ENCODE measurements at places on chromosomes 4 and X. TPM values are rescaled to one million over a fixed set of nuclear protein-coding genes. Genes with fewer than 3 reads are reported as not detected.
A peak's percentile ranks its signal among the peaks of the same experiment; 100 is the strongest.

DNA sequence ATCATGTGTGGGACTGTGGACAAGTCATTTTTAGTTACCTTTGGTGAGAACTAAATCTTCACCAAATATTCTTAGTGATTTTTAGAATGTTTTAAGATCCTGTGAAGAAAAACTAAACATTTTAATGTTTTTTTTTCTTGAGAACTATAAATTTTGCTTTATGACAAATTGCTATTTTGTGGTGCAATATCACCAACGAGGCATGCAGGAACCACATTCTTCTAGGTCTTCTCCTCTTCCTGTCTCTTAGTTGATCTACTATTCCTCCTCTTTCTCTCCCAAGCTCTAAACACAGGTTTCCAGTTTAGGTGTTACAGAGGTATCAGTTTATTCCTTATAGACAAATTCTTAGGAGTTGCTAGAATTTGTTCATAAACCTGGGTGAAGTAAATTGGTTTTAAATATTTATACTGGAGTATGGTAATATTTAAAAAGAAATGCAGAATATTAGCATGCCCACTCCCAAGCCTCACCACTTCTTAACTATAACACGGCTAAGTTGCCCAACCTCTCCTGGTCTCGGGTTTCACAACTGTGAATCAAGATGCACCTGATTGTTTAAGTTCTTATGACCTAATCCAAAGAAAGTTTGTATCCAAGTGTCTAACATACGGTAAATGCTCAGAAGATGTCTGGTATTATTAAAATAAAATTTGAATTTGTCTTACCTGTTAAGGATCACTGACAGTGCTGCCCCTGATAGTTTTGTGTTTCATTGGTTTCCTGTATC is 56.5 kb upstream of the CLNK start:
- DNase-seq, result no peak

- no peak for DNase-seq
Observed at GRCh38 chrX:78687586-78687985, 28.5 kb upstream of the RTL3 start.

DNA sequence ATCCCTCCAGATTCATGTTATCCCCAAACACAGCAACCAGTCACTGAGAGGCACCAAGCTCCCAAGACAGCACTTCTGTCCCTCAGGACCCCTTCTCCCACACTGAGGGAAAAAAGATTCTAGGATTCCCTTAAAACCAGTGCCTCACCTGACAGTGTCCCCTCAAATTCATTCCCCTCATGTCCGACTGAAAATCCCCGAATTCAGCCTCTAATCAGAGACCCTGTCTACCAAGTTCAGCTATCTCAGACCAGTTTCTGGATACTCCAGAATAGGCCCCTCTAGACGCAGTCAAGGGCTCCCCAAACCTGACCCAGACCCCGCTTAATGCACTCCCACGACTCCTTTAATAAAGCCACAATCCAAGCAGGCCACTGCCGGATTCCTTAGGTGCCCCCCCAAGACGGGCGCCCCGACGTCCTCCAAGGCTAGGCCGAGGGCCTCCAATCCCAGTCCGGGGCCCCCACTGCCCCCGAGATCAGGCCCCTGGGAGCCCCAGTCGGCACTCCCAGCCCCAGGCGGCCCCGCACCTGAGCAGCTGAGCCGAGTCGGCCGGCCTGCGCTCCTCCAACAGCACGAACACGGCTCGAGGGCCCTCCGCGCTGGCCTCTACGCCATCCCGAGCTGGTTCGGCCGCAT is 457 bp downstream of the TFE3 start:
- DNase-seq, result no peak

DNA sequence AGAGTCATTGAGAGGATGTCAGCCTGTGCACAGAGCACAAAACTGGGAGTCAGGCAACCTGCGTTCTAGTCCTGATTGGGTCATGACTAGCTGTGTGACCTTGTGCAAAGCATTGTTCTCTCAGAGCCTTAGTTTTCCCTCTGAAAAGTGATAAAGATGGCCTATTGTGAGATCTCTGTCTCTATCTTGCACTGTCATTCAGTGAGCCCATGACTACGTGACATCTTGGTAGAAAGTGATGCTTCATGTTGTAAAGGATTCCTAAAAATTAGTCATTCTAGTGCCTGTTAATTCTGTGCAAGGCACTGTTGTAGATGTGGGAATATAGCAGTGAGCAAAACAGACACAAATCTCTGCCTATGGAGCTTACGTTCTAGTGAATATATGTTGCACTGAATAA is 2.5 kb downstream of the PGRMC1 start:
- no peak for DNase-seq

DNA sequence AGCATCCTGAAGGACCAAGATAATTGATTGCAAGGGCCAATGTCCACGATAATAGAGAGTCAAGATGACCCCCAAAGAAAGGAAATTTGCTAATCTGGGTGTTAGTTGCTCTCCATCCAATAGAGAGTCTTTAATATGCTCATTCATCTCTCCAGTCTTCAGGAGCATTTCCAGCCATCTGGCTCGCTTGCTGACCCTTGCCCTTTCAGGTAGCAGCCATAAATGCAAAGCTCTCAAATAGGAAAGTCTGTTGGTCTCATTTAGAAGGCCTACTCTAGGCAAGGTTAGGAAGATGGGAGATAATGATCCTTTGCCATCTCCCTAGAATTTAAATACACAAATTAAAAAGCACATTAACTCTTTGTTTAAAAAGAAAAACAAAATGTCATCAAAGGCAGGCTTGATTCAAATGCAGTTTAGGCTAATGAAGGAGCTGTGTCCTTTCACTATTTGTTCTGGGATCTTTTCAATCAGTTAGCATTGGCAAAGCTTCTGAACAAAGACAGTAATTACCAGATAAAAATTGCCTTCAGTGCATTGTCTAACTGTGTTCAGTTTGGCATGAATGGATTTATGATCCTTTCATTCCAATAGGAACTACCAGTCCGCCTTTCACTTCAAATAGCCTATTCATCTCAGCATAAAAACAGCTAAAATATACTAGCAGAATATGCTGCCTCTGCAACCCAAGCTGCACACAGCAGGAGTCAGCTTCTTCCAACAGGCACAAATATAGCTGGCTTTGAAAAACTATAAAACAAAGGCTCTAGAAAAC is 49.6 kb upstream of the ATXN3L start:
- no peak for DNase-seq

GRCh38 chrX:129654652-129655546 is at the start of gene APLN:
Gene APLN (minus strand): TSS chrX:129654956. CDS start chrX:129654630, 326 bp downstream.
- DNase-seq, result peak; percentile 86

DNA sequence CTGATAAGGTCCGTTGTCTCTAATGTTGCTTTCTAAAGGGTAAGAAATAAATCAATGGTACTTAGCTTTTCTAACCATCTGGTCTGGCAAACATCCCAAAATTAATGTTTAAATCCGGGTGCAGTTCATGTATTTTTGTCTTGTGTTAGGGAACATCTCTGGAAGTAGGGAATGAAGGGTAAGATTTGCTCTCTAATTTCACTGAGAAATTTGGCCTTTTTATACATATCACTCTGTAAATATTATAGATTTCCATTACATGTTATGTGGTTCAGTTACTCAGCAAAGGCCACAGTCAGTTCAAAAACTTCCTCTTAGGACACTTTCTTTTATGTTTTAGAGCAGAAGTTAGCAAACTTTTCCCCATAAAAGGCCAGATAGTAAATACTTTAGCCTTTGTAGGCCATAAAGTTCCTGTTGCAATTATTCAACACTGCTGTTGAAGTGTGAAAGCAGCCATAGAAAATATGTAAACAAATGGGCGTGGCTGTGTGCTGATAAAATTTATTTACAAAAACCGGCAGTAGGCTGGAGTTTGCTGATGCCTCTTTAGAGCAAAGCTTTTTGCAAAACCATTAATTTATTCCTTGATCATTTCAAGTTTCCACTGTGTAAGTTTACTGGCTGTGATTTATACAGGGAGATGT is 218.1 kb downstream of the ANTXR2 start:
- no peak for DNase-seq

- no peak for DNase-seq
Observed at GRCh38 chr4:41791557-41791956, 43.0 kb upstream of the PHOX2B start.

DNA sequence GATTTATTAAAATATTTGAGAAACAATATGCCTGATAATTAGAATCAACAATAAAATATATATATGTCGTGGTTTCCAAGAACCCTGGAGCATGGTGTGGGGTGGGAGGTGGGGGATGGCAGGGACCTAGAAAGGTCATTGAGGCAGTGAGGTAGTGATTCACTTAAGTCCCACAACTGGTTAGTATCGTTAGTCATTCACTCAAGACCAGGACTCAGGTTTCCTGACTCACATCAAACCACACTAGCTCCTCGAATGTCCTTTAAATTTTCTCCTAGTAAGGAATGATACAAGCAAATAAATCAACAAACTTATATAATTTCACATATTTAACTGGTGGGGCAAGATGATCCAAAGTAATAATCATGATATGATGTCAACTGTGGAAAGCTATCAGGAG is 158.8 kb upstream of the AADAT start:
- no peak for DNase-seq

DNA sequence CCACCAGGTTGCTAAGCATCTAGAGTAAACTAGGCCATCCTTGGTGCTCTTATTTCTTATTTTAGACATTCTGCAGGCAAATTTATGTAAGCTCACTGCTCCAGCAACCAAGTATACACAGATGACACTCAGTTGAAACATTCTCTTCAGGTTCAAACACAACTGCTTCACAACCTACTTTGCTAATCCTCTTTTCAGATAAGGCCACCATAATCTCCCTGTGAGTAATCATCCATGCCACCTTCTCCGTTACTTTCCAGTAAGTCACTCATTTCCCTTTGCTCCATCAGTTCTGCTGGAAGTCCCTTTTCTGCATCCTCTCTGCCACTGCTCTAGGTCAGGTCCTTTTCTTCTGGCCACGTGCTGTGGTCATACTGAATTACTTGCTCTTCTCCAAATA is 120.2 kb upstream of the WDFY3 start:
- no peak for DNase-seq

- DNase-seq, result no peak
Observed at GRCh38 chrX:154358829-154359228, 15.6 kb downstream of the FLNA start.

GRCh38 chr4:74148205-74148604 is 9.7 kb upstream of the MTHFD2L start:
- DNase-seq, result no peak

- no peak for DNase-seq
Observed at GRCh38 chr4:137700751-137701150, 168.5 kb upstream of the PCDH18 start.

DNA sequence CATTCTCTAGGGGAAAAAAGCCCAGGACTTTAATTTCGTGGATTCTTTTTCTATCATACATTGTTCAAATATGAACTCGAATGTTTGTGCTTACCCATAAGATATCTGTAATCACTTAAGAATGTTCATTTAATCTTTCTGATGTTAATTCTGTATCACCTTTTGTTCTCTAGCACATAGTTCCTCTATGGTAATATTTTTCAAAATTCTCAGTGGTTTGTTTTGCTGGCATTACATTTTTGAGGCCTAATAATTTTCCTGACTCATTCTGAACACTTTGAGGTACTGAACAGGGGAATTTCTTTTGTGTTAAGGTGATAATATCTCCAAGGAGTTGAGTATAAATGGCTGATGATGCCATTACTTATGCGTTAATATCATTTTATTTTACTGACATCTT is 490.7 kb upstream of the PITX2 start:
- DNase-seq, result no peak

GRCh38 chr4:162075726-162076125 is 88.1 kb downstream of the FSTL5 start:
- DNase-seq, result no peak

- no peak for DNase-seq
Observed at GRCh38 chrX:9279234-9279544, 185.7 kb upstream of the TBL1X start.

DNA sequence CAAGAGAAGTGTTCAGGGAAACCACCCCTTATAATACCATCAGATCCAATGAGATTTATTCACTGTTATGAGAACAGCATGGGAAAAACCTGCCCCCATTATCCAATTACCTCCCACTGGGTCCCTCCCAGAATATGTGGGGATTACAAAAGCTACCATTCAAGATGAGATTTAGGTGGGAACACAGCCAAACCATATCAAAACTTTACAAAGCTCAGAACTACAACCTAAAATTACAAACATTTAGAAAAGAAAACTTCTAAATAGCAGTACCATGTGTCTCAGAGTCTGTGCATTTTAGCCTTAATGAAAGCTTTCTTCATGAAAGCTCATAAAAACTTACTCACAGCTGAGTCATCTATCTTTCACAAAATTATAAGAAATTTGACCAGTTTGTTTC is 1442.8 kb upstream of the PCDH7 start:
- DNase-seq, result no peak

GRCh38 chr4:139898293-139898692 is 232.7 kb downstream of the MGST2 start:
- DNase-seq, result no peak

DNA sequence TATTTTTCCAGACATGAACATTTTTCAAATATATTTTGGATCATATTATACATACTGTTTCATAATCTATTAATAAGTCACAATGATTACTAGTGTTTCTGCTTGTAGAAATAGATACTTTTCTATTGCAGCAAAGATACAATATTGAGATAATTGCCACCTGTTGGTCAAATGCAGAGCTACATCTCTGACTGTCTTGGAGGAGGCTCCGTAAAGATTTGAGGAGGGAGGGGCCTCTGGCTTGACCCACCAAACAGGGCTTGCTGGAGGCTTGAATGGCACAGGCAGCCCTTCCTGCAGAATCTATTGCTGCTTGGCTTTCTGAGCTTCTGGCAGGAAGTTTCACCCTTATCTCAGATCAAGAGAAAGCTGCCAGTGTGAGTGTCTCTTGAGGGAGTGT is 99.3 kb upstream of the ARMCX2 start:
- no peak for DNase-seq

DNA sequence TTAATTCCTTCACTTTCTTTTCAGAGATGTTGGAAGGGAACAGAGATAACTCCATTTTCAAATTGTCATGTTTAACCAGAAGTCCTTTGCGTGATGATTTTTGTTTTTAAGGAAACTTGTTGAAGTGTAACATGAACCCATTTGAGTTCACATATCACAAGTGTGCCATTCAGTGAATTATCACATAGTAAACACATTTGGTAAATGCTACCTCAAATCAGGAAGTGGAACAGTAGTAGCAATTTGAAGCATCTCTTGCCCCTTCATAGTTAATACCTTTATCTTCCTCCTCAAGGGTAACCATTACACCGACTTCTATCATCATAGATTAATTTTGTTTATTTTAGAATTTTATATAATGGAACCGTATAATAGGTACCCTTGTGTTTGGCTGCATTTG is 35.8 kb downstream of the KDM6A start:
- DNase-seq, result no peak

- DNase-seq, result no peak
Observed at GRCh38 chr4:22348410-22348809, 167.5 kb downstream of the ADGRA3 start.

GRCh38 chr4:41696131-41696530 is 52.4 kb downstream of the PHOX2B start:
- DNase-seq, result no peak

GRCh38 chr4:143514497-143514896 is 995 bp downstream of the SMARCA5 start:
- DNase-seq, result peak; percentile 87

The PAGE2 gene
- not detected for total RNA-seq

The PLS3 gene
- total RNA-seq, result 188 TPM

The GAGE12J gene
- not detected for total RNA-seq

The CXCL11 gene
- total RNA-seq, result not detected
